ENCODE measurements at places on chromosomes 11 and 22.

DNA sequence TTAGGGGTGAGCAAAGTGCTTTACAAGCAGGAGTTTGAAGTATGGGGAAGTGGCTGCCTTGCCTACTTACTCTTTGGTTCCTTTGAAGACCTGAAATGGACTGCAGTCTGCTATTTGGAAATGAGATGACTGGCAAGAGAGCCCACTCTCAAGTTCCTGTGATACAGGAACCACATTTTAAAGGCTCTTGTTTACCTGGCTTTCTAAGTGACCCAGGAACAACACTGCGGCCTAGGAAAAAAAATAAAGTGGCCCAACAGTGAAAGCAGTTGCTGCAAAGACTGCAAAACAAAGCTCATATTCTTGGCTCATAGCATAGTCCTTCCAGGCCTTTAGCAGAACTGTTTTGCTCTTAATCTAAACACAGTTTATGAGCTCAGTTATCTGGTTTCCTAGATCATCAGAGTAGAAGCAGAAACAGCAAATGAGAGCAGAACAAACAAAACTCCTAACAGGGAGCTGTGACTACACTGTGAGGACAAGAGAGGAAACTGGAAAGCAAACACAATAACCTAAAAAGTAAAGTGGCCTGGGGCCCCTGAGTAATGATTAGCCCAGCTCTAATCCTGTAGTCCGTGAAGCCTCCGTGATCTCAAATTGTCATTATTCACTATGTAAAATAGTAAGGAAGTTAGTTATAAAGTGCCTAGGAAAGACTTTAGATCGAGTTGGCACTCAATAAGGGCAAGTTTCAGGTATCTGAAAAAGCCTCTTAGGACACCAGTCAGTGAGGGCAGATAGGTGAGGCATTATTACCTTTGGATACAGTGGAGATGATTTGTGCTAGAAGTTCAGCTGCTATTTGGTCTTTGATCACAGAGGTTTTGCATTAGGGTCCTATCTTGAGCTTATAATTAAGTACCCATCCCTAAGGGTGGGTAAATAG lies 11.5 kb downstream of the CCDC117 start:
- DNase-seq: no peak

DNA sequence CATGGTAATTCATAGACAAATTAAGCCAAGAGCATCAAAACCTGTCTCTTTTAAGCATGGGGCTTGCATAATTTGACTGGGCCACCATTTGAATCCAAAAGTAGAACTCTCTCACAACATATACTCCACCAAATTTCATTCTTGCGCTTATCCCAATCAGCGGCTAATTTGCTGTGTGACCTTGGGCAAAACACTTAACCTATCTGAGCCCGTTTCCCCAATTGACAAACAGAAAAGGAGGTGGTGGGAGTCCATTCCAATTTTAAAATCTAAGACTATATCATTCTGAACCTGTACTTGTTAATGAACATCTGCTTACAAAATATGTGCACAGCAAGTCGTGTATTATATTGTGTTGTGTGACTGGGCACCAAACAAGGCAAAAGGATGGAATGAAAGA lies 338.1 kb upstream of the NARS2 start:
- no peak for DNase-seq

- no peak for DNase-seq
These were observed 19.5 kb downstream of the RBFOX2 start for GRCh38 chr22:36009085-36009484.

GRCh38 chr11:2471048-2471803 lies 26.4 kb downstream of the KCNQ1 start:
- DNase-seq: no peak

- DNase-seq: no peak
These were observed 449 bp downstream of the PIDD1 start for GRCh38 chr11:804599-804964.

DNA sequence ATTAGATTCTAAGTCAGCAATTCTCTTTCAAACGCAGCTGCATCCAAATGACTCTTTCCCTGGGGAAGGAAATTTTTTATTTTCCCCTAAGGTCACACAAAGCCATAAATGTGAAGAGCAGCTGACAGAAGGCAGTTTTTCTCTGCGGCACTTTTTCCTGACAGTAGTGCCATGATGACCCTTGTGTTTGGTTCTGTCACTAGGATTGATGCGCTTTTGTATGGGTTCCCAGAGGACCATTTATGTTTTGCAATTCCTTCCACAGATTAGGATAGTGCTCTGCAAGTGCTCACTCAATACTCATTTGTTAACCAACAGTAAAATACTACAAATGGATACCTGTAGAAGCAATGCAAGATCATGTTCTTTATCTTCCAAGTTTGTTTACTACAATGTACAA lies 359.6 kb upstream of the CTSC start:
- DNase-seq: no peak

- no peak for DNase-seq
These were observed 607 bp upstream of the ZNF70 start for GRCh38 chr22:23751441-23751996.

DNA sequence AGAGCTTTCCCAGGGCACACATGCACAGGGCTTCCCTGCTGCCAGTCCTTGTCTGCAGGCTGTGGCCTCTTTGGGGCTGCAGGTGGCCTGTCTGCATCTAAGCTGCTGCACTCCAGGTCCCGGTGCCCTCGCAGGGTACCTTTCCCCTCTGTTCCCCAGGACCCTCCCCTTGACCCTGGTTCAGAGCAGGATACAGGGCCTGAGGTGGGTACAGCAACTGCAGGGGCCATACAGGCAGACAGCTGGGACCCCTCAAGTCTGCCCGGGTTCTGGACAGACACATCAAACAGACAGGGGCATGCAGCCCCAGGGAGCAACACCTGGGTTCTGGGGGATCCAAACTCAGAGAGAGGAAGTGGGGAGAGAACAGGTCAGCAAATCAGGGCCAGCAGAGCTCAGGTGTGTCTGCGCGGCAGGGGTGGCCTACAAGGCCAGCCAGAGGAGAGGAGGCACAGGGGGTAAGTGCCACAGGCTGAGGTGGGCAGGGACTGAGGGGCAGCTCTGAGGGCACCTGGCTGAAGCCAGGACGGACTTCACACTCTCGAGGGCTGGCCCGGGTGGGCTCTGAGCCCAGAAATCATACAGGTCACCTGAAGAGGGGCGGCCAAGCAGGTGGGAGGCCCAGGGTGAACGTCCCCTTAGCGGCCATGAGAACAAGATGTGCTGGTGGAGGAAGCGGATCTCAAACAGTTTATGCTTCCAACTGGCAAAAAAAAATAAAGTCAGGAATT lies 29.9 kb upstream of the COMT start:
- DNase-seq: no peak

- DNase-seq: no peak
These were observed 1552.7 kb upstream of the TENM4 start for GRCh38 chr11:80993536-80993935.

DNA sequence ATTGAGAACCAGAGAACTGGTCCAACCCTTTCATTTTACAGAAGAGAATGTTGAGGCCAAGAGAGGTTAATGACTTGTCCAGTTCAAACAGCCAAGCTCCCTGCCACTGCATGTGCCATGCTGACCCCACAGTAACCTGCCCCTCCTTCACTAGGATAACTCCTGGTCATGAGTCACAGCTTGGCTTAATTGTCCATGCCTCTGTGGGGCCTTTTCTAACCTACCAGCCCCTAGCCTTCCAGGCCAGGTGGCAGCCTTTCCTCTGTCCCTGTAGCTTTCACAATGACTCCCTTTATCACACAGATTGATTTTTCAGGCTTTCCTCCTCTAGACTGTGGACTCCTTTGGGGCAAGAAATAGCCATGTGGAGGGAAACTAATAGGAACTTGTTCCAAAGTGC lies 97.2 kb downstream of the PIWIL4 start:
- no peak for DNase-seq

DNA sequence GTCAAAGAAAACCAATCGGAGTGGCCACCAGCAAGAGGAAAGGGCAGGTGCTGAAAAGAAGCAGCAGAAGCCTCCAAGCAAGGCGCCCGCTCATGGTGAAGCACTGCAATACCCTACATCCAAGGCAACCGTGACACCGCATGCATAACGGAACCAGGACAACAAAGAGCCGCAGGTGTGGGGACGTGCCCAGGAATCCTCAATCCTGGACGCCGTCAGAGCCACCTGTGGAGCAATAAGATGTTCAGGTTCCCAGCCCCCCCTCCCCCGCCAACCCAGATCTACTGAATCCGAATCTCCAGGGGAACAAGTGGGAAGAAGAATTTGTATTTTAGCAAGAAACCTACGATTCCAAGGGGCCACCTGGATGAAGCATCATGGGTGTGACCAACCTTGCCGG lies 70.8 kb downstream of the SHANK2 start:
- DNase-seq: no peak

- DNase-seq: no peak
These were observed 47.6 kb upstream of the EED start for GRCh38 chr11:86196913-86197312.

DNA sequence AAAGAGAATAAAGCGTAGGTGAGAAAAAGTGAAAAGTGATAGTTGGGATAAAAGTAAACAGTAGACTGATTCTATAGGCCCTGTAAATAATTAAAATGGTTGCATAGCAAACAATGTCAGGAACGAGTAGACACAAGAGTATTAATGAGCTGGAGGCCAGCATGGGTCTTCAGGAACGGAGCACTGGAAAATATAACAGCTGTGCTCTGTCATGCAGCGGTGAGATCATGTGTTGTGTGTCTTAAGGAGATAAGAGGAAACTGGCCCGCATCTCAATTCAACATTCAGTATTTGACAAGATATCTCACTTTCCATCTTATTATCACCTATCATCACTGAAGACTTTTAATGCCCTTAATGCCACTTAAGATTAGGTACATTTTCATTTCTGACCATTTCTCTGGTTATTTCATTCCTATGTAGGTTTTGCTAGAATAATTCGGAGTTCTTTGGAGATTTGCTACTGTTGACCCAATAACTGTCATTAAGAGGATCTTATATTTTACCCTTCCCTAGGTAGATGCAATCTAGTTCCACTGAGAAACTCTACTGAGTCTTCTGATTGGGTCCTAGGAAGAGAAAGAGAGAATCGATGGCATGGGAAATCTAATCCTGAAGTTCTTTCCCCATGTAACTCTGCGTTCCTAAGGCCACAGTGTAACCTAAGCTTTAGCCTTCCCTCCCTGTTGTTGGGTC lies 35.5 kb upstream of the VWA5A start:
- no peak for DNase-seq

DNA sequence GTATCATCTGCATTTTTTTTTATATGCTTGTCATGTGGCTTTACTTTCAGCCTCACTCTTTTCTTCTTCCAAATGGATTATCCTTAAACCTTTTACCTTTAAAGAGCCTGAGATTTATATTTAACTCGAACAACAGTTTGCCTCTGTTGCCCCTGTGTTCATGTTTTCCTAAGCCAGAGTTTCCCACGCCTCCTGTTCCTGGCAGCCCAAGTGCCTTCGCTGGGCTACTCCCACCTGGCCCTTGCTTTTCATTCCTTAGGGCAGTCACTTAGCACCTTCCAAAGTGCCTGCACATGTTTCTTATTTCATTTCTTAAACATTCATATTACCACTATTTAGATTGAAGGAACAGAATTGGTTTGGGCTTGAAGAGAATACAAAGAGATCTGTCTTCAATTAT lies 13.3 kb downstream of the TBRG1 start:
- DNase-seq: no peak

DNA sequence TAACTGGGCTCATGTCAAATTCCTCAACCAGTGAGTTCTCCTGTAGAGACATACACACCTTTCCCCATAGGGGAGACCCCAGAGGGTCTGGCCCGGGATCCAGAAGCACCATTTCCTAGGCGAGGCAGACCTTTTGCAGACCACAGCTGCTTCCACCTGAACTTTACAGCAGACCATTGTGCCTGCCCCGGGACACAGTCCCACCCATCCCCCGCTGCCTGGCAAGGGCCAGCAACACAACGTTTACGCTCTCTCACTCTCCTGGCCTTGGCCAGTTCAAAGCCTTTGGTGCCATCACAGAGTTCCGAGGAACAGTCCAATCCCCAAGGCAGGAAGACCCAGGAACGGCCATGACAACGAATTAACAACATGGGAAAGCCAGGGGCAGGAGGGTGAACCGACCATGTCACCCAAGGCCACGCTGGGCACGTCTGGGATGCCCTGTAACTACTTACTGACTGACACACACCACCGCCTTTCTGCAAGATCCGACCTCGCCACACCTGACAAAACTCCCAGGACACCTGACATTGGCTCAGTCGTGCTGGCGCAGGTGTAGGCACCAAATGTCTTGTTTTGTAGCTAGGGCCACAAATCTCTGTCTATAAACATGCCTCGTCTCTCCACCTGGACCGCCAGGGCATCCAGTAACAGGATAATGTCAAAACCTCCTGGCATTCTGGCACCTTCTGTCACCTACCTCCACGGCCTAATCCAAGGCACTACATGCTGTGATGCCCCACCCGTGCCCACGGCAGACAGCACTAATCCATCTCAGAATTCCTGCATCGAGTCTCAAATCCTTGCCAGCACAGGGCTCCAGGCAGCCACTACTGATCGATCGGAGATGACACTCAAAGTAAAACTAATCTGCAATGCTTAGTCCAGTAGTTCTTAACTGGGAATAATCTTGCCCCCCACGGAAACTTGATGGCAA lies 51.3 kb downstream of the MYH9 start:
- no peak for DNase-seq

DNA sequence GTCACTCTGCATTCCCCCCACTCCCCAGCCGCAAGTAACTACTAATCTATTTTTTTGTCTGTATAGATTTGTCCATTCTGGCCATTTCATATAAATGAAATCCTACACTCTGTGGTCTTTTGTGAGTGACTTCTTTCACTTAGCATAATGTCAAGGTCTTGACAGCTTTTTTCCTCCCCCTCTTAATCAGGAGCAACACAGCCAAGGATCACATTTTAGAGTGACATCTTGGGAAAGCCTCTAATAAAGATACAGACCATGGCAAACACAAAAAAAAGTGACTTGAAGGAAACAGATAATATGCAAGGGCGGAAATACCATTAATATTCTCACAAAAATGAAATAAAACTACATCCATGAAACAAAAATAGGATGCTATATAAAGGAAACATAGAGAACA lies 43.9 kb downstream of the RAB30 start:
- DNase-seq: no peak

DNA sequence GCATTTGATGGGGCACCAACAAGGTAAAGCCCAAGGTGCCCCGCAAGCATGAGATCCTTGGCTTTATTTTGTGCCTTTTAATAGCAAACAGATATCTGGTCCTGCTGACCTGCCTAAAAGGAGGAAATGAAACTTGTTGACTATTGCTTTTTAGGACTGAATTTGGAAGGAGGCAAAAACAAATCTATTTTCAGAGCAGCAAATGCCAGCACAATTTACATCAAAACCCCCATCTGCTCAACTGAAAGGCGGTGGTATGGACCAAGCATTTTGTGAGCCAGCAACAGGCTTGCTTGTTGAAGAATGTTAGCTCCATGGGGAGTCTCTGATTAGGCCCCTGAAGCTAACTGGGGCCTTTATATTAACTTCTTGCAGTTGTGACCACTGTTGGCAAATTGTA lies 192.6 kb upstream of the E2F8 start:
- no peak for DNase-seq

Data from activated naive CD8-positive, alpha-beta T cell treated with anti-CD3 and anti-CD28 coated beads, Interleukin-2, amount 10 ng/mL, durations not matched to agents 7 days and 5 days (primary cell).